ENCODE measurements at places on chromosomes 13 and 19. TPM values are rescaled to one million over a fixed set of nuclear protein-coding genes. Genes with fewer than 3 reads are reported as not detected.

DNA sequence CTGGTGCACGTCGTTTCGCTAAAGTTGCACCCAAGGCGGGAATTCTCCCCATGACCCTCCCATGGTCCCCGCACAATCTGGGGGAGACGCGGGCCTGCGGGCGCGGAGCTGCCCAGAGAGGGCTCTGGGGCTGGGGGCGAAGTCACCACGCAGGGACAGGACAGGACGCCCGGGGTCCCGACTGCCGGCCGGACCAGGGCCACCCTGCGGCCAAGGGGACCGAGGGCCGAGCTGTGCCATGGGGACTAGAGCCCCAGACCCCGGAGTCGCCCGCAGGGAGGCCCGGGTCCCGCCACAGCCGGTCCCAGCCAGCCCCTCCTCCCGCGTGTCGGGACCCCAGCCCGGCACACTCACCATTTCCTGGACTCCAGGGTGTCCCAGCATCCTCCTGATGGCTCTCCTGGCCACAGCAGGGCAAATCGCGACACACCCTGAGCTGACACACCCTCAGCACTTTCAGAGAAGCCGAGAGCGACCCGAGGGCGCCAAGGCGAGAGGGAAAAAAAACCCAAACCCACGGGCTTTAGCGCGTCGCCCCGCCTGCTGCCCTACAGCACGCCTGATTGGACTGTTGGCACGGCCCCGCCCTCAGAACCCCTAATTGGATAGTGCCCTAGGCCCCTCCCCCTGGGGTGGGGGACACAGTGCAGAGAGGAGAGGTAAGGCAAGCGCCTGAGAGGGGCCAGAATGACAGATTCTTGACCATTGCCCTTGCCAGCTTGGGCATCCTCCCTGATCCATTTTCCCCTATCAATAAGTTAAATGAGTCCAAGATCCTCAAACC lies 28.6 kb downstream of the ZNF44 start:
- DNase-seq: no peak

DNA sequence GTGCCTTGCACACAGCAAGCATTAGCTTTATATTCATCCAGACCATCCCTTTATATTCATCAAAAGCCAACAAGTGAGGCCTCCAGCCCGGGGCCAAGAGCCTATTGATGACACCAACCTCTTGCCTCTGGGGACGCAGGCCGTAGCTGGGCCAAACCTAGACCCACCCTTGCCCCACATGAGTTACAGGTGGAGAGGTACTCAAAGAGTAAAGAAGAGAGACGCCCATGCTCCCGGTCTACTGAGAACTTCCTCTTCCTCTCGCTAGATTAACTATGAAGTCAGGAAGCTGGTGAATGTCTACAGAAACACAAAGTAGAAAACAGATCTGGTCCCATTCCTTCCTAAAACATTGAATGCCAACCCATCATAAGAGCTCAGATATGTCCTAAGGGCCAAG lies 3.8 kb upstream of the MLNR start:
- DNase-seq: no peak

DNA sequence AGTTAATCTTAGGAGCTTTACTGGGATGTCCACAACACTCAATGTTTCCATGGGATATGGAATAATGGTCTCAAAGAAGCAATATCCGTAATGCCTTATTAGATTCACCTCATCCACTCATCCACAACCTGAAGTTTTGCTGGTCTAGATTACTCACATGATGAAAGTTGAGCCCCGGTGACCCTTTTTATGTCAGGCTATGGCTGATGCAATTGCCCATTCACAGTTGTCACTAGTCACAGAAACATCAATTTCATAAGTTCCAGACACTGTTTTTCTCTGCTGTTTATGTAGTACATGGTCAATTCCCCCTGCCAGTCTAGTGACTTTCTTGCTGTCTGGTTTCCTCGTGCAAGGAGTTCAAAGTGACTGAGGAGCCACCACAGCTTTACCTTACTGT lies 491.2 kb upstream of the ATXN8OS start:
- no peak for DNase-seq

GRCh38 chr13:109704771-109705635 lies 81.4 kb downstream of the IRS2 start:
- no peak for DNase-seq

DNA sequence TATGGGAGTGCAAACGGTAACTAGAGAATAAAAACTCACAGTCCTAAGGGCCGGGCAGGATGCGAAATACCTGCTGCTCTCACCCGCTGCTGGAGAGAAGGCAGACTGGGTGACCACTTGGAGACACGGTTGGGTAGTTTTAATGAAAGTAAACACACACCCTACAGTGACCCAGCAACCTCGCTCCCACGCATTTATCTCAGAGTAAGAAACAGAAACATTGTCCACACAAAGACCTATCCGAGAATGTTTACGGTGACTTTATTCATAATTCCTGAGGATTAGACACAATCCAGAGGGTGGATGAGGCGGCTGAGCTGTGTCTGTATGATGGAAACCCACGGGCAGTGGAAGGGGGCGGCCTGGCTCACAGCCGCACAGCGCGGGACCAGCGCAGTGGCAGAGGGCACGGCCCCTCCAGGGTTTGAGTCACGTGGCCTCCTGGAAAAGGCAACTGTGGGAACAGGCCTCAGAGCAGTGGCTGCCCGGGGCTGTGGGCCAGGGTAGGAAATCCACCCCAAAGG lies 73.5 kb upstream of the C13orf46 start:
- no peak for DNase-seq

GRCh38 chr13:99845161-99845874 lies 126.2 kb downstream of the ZIC5 start:
- DNase-seq: no peak

The SOX1 gene
- not detected for polyA plus RNA-seq

Measured in naive thymus-derived CD4-positive, alpha-beta T cell (primary cell).